T-cell (primary cell): ENCODE measurements at places on chromosomes 4 and X.

- no peaks in the 10 kb centered on the region for H3K4me1 ChIP-seq
- DNase-seq, result no peak
- H3K4me3 ChIP-seq, result no peak overlapping the region
- H3K27ac ChIP-seq, result no peak overlapping the region
- no peaks in the 10 kb centered on the region for H3K36me3 ChIP-seq
Measured at GRCh38 chr4:169841776-169842175, 84.0 kb upstream of the HPF1 start.

- H3K27ac ChIP-seq, result no peak overlapping the region
- H3K36me3 ChIP-seq, result no peaks in the 10 kb centered on the region
- H3K27me3 ChIP-seq, result no peaks in the 10 kb centered on the region
- H3K4me1 ChIP-seq, result no peaks in the 10 kb centered on the region
Measured at GRCh38 chr4:131989576-131989975, 1159.5 kb upstream of the PCDH10 start.

- DNase-seq, result no peak
- peaks cover 7% of the 10 kb centered on the region for H3K36me3 ChIP-seq
- H3K27me3 ChIP-seq, result no peaks in the 10 kb centered on the region
- H3K4me1 ChIP-seq, result no peaks in the 10 kb centered on the region
- H3K4me3 ChIP-seq, result no peak overlapping the region
- no peak overlapping the region for H3K27ac ChIP-seq
Measured at GRCh38 chr4:168273838-168274237, 44.7 kb downstream of the DDX60 start.

- no peak overlapping the region for H3K4me3 ChIP-seq
- H3K4me1 ChIP-seq, result peaks cover 10% of the 10 kb centered on the region
- H3K27ac ChIP-seq, result peak overlapping the region; percentile 26
- no peaks in the 10 kb centered on the region for H3K27me3 ChIP-seq
Measured at GRCh38 chr4:143359644-143360193, 23.0 kb downstream of the GAB1 start.

GRCh38 chr4:7348946-7349900 is 85.5 kb downstream of the PSAPL1 start:
- no peaks in the 10 kb centered on the region for H3K27me3 ChIP-seq
- H3K36me3 ChIP-seq, result no peaks in the 10 kb centered on the region
- no peaks in the 10 kb centered on the region for H3K4me1 ChIP-seq
- no peak for DNase-seq
- no peak overlapping the region for H3K4me3 ChIP-seq

GRCh38 chr4:17168571-17168970 is 270.1 kb upstream of the LDB2 start:
- no peaks in the 10 kb centered on the region for H3K4me1 ChIP-seq
- DNase-seq, result no peak
- H3K27ac ChIP-seq, result no peak overlapping the region

DNA sequence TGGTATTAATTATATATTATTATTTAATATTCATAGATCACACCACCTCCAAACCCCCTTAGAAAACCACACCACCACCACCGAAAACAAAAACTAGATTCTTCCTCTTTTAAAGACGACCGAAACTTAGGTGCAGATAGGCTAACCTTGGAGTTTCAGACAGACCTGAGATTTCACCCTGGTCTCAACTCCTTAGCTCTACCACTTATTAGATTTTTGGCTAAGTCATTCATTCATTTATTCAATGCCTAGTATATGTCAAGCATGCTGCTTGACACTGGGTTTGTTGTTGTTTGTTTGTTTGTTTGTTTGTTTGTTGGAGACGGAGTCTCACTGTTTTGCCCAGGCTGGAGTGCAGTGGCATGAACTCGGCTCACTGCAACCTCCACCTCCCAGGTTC is 9.5 kb upstream of the BMP2K start:
- DNase-seq, result no peak
- H3K27me3 ChIP-seq, result no peaks in the 10 kb centered on the region
- no peaks in the 10 kb centered on the region for H3K4me1 ChIP-seq
- no peaks in the 10 kb centered on the region for H3K36me3 ChIP-seq
- H3K27ac ChIP-seq, result no peak overlapping the region
- H3K4me3 ChIP-seq, result no peak overlapping the region

- peaks cover under 1% of the 10 kb centered on the region for H3K4me1 ChIP-seq
- H3K4me3 ChIP-seq, result no peak overlapping the region
- DNase-seq, result no peak
Measured at GRCh38 chrX:54633641-54634040, 103.6 kb downstream of the GNL3L start.

DNA sequence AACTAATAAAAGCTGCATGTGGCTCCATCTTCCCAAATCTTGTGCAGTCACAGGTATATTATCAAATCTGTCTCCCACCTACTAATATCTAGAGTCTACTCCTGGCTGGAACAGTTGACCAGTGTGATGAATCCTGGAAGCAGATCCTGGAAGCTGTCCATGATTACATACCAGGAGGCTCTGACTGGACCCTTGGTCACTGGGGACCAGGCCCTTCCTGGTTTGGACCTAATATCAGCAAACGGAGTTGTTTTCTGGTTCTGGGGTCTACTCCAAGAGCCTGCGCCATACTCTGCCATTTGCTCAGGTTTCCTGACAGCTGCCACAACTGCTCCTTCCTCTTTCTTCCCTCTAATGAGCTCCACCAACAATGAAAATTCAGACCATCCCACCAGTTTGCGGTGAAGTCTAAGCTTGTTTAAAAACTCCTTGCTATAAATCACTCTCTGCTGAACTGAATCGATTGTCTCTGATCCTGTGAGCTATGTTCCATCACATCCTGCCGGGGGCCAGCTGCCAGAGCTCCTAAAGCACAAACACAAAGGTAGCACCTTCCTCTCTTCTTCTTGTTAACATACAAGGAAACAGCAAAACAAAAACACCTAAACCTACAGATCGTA is 114.2 kb downstream of the PALLD start:
- no peak overlapping the region for H3K4me3 ChIP-seq
- no peaks in the 10 kb centered on the region for H3K36me3 ChIP-seq
- DNase-seq, result no peak

GRCh38 chr4:30770049-30770549 is 49.9 kb downstream of the PCDH7 start:
- no peaks in the 10 kb centered on the region for H3K4me1 ChIP-seq
- H3K27me3 ChIP-seq, result no peaks in the 10 kb centered on the region
- DNase-seq, result no peak
- H3K27ac ChIP-seq, result no peak overlapping the region
- no peaks in the 10 kb centered on the region for H3K36me3 ChIP-seq
- H3K4me3 ChIP-seq, result no peak overlapping the region

DNA sequence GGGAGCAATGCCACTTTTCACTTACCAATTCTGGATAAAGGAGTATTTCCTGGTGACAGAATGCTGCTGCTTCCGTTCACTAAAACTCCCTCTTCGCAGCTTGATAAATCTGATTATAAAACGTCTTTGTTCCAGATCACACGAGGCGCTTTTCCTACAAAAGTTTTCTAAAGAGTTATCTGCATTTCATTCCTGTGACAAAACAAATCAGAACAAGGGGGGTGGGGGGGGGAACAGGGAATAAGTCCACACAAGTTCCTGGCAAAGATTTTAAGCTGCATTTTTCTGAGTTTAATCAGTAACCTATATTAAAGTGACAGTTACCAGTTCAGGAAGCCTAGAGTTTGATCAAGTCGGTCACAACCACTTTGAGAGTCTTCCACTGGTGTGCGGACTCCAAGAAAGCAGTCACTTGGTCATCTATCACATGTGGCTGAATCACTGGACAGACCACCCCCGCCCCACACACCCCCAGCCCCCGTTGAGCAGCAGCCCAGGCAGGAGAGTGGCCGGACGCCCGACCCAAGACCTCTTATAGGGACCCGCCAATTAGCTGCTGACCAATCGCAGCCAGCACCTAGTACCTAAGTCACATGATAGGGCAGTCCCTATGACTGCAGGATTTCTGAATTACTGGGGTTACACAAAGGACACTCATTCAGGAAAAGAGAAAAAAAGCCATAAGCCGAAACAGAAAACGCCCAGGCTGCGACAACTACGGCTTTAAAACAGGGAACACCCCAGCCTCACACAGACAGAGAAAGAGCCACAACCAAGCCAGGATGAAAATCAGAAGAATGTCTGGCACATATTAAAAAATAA is 569.3 kb upstream of the DIPK2B start:
- H3K27me3 ChIP-seq, result no peaks in the 10 kb centered on the region
- peaks cover 4% of the 10 kb centered on the region for H3K4me1 ChIP-seq
- H3K36me3 ChIP-seq, result no peaks in the 10 kb centered on the region

DNA sequence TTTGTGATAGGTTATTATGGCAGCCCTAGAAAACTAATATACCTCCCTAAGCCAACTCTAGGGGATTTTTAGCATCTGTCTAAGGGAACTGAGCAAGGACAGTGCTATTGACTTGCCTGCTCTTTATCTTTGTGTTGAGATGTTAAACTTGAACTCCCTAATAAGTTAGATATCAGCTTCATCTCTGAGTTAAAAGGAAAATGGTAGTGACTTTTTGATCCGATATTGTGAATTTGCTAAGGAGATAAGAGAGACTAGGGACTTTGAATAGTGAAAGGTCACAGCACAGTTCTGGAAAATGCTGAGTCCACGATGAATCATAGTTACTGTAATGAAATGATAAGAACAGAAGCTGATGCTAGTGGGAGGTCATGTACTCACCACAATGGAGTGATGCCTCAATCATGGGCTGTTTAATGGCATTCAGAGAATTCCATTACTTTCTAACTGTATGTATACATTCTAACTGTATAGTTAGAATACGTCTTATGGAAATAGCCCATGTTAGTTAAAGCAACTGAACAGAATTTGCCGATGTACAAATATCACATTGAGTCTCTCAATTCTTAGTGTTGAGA is 147.2 kb downstream of the GLRA3 start:
- no peak for DNase-seq
- no peak overlapping the region for H3K4me3 ChIP-seq
- no peaks in the 10 kb centered on the region for H3K4me1 ChIP-seq
- no peak overlapping the region for H3K27ac ChIP-seq
- no peaks in the 10 kb centered on the region for H3K27me3 ChIP-seq
- no peaks in the 10 kb centered on the region for H3K36me3 ChIP-seq

- DNase-seq, result no peak
- H3K27me3 ChIP-seq, result no peaks in the 10 kb centered on the region
- H3K4me3 ChIP-seq, result no peak overlapping the region
- no peaks in the 10 kb centered on the region for H3K36me3 ChIP-seq
Measured at GRCh38 chrX:115333446-115333845, 43.9 kb downstream of the LUZP4 start.

GRCh38 chr4:111930659-111931058 is 214.6 kb upstream of the FAM241A start:
- DNase-seq, result no peak
- H3K4me1 ChIP-seq, result no peaks in the 10 kb centered on the region
- H3K4me3 ChIP-seq, result no peak overlapping the region
- no peaks in the 10 kb centered on the region for H3K36me3 ChIP-seq

GRCh38 chr4:137524725-137525369 is 7.4 kb downstream of the PCDH18 start:
- H3K4me1 ChIP-seq, result no peaks in the 10 kb centered on the region
- no peak overlapping the region for H3K4me3 ChIP-seq
- no peaks in the 10 kb centered on the region for H3K27me3 ChIP-seq

- no peak overlapping the region for H3K4me3 ChIP-seq
- no peak overlapping the region for H3K27ac ChIP-seq
- no peaks in the 10 kb centered on the region for H3K4me1 ChIP-seq
- H3K27me3 ChIP-seq, result no peaks in the 10 kb centered on the region
- no peak for DNase-seq
Measured at GRCh38 chrX:36334572-36334971, 415.0 kb downstream of the CFAP47 start.

- no peak for DNase-seq
- no peaks in the 10 kb centered on the region for H3K36me3 ChIP-seq
- H3K4me1 ChIP-seq, result no peaks in the 10 kb centered on the region
- H3K4me3 ChIP-seq, result no peak overlapping the region
- no peak overlapping the region for H3K27ac ChIP-seq
- H3K27me3 ChIP-seq, result no peaks in the 10 kb centered on the region
Measured at GRCh38 chrX:134753718-134754008, 95.4 kb upstream of the PLAC1 start.

GRCh38 chr4:22707390-22707789 is 14.7 kb downstream of the GBA3 start:
- no peaks in the 10 kb centered on the region for H3K36me3 ChIP-seq
- H3K4me1 ChIP-seq, result no peaks in the 10 kb centered on the region
- DNase-seq, result no peak
- H3K27ac ChIP-seq, result no peak overlapping the region
- H3K4me3 ChIP-seq, result no peak overlapping the region
- H3K27me3 ChIP-seq, result no peaks in the 10 kb centered on the region

DNA sequence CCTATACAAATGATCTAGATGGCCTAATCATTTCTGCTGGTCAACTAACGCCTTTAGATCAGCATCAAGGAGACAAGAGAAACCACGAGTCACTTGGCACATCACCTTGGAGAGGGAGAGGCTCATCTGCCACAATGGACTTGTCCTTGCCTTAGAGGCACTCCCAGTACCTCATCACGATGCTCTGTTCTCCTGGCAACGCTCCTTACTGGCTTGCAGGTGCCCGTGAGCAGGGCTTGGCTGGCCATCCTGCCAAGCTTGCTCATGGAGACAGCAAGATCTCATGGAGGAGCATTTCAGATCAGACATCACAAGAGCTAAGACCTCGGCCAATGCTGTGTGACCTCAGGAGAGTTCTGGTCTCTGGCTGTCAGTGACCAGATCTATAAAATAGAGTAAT is 2.7 kb upstream of the SMIM20 start:
- no peaks in the 10 kb centered on the region for H3K27me3 ChIP-seq
- no peak overlapping the region for H3K4me3 ChIP-seq
- peaks cover 21% of the 10 kb centered on the region for H3K4me1 ChIP-seq
- H3K36me3 ChIP-seq, result no peaks in the 10 kb centered on the region
- H3K27ac ChIP-seq, result no peak overlapping the region

GRCh38 chr4:133154725-133155124 is 5.6 kb downstream of the PCDH10 start:
- no peak overlapping the region for H3K4me3 ChIP-seq
- H3K4me1 ChIP-seq, result peaks cover 21% of the 10 kb centered on the region
- no peak for DNase-seq
- peaks cover 16% of the 10 kb centered on the region for H3K27me3 ChIP-seq
- no peaks in the 10 kb centered on the region for H3K36me3 ChIP-seq
- H3K27ac ChIP-seq, result no peak overlapping the region

DNA sequence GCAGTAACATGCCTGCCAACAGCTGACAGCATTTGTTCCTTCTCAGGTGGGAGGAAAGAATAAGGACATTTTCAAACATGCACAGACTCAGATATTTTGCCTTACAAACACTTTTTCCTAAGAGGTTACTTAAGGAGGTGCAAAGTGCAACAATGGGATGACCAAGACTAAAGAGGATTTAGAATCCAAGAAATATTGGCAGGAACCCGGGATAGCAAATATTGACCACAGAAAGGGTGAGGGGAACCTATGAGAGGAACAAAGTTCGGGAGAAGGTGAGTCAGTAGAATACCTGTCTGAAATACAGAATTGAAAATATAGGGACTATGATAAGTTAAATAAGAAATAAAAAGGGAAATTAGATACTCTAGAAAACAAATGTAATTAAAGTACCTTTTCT is 321.9 kb upstream of the EMCN start:
- no peaks in the 10 kb centered on the region for H3K27me3 ChIP-seq
- no peaks in the 10 kb centered on the region for H3K36me3 ChIP-seq
- no peak overlapping the region for H3K27ac ChIP-seq
- DNase-seq, result no peak
